ENCODE measurements at places on chromosomes 12 and 14. TPM values are rescaled to one million over a fixed set of nuclear protein-coding genes. Genes with fewer than 3 reads are reported as not detected.

DNA sequence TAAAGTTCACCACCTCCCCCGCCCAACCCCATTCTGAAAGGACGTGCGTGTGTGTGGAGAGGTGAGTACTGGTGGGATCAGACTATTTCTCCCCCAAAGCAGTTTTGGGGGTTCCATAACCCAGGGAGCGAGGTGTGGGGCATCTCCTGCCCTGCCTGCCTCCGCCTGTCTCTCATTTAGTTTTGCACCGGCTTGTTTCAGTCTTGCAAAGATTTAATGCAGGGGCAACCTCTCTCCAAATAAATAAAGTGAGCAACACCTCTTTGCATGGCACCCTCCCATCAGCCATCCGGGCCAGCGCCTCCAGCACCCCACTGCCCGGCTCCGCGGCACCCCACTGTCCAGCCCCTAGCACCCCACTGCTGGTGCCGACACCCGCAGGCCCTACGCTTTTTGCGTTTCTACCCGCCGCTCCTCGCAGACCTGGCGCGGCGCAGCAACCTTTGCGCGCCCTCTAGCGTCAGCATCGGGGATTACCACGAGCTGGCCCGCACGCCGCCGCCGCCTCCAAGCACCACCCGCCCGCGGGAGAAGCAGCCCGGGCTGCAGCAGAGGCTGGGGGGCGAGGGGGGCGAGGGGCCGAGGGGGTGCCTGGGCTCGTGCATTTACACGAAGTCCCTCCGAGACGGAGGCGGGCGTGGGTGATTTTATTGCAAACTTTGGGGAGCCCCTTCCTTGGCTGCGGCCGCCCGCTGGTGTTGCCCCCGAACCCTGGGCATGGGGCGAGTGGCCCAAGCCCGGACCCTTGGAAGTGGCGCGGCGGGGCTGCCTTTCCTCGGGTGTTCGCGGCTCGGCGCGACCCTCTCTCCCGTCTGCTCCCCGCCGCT is 55.8 kb upstream of the VRK1 start:
- H3K36me3 ChIP-seq = no peaks in the 10 kb centered on the region
- H3K4me1 ChIP-seq = no peaks in the 10 kb centered on the region
- no peak overlapping the region for H3K27ac ChIP-seq
- H3K4me3 ChIP-seq = peak overlapping the region; percentile 72

DNA sequence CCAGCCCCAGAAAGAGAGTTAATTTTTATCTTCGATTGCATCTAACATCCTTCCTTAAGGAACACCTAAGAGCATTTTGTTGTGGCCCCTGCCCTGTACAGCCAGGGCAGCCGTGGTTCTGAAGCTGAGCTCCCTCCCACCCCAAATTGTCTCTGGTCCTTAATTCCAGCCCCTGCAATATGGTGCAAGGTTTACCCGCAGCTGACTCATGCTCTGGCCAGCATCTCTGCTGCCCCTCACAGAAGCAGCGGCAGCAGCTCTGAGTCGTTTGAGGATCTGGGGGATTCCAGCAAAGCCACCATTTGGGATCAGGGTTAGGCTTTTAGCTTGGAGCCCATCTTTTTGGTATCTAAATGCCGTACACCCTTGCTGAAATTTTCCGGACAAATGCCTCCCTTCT is 3.3 kb downstream of the DLK1 start:
- DNase-seq = peak; percentile 32
- H3K36me3 ChIP-seq = no peaks in the 10 kb centered on the region
- peak overlapping the region; percentile 91 for H3K27ac ChIP-seq
- peaks cover 79% of the 10 kb centered on the region for H3K4me1 ChIP-seq

The GPHN gene
- 6.9 TPM for polyA plus RNA-seq

DNA sequence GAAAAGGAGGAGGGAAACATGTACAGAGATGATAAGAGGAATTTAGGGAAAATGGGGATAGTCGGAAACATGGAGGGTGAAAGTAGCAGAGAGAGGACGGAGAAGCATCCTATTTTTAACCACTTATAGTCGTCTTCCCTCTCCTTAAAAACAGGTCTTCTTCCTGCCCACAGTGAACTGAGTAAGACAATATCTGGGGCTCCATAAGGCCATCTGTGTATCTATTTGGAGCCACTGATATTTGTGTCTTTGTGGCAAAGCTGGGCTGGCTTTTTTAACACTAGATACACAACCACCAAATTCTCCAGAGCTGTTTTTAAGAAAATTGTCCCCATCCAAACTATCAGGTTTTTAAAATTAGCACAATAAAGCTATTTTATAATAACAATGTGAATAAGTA is 109.5 kb upstream of the RAP1B start:
- H3K4me1 ChIP-seq = no peaks in the 10 kb centered on the region
- no peak for DNase-seq
- H3K36me3 ChIP-seq = no peaks in the 10 kb centered on the region

DNA sequence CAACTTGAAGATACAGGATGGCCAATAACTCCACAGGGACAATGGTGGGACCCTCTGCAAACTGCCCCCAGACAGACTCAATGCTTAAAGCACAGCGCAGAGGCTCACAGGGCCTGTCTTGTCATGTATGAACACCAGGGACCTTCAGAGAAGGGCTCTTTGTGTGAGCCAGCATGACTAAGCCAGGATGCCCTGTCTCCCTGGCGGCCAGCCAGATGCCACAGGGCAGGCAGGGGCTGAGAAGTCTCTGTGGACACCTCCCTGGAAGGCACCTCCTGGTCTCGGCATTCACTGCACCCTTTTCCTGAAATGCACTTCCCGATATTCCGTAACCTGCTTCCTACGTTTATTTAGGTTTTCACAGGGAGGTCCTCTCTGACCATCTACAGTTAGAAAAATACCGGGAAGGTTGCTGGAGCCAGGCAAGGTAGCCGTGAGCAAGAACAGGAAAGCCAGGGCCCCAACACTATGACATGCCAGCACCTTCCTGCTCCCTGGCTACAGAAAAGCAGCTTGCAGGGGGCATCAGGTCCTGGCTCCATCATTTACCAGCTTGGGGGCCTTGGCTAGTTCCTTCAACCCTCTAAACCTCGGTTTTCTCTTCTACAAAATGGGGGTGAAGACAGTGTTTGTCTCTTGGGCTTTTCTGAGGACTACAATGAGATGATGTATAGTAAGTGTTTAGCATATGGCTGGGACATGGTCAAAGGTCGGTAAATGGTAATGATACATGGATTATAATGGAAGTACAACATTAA is 65.0 kb downstream of the PITPNM2 start:
- DNase-seq = peak; percentile 54
- H3K4me1 ChIP-seq = peaks cover 16% of the 10 kb centered on the region
- no peak overlapping the region for H3K27ac ChIP-seq
- H3K36me3 ChIP-seq = no peaks in the 10 kb centered on the region
- H3K4me3 ChIP-seq = no peak overlapping the region

GRCh38 chr14:71714225-71714624 is 218.0 kb upstream of the RGS6 start:
- no peak overlapping the region for H3K4me3 ChIP-seq
- H3K27me3 ChIP-seq = no peaks in the 10 kb centered on the region
- peaks cover 5% of the 10 kb centered on the region for H3K4me1 ChIP-seq
- no peak for DNase-seq

GRCh38 chr14:97299661-97300060 is 502.5 kb downstream of the VRK1 start:
- no peak for DNase-seq

The PRICKLE1 gene
- 1.2 TPM for polyA plus RNA-seq

DNA sequence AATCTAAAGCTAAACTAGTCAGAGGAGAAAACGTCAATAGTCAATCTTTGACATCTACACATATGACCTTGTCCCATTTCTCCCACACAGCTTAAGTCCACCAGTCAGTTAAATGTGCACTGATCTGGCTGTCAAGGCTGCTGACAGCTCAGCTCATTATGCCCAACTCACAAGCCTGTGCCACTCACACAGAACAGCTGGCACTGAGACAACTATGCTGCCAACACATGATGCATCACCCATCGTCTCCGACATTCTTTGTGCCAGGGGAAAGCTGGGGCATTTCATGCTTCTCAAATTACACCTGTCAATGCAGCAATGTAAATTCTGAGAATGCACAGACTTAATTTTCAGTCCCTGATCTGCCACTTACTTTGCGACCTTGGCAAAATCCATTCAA is 25.3 kb downstream of the GNS start:
- H3K27me3 ChIP-seq = no peaks in the 10 kb centered on the region
- peak overlapping the region; percentile 40 for H3K27ac ChIP-seq
- no peak overlapping the region for H3K4me3 ChIP-seq
- peaks cover 56% of the 10 kb centered on the region for H3K36me3 ChIP-seq
- peaks cover 11% of the 10 kb centered on the region for H3K4me1 ChIP-seq

DNA sequence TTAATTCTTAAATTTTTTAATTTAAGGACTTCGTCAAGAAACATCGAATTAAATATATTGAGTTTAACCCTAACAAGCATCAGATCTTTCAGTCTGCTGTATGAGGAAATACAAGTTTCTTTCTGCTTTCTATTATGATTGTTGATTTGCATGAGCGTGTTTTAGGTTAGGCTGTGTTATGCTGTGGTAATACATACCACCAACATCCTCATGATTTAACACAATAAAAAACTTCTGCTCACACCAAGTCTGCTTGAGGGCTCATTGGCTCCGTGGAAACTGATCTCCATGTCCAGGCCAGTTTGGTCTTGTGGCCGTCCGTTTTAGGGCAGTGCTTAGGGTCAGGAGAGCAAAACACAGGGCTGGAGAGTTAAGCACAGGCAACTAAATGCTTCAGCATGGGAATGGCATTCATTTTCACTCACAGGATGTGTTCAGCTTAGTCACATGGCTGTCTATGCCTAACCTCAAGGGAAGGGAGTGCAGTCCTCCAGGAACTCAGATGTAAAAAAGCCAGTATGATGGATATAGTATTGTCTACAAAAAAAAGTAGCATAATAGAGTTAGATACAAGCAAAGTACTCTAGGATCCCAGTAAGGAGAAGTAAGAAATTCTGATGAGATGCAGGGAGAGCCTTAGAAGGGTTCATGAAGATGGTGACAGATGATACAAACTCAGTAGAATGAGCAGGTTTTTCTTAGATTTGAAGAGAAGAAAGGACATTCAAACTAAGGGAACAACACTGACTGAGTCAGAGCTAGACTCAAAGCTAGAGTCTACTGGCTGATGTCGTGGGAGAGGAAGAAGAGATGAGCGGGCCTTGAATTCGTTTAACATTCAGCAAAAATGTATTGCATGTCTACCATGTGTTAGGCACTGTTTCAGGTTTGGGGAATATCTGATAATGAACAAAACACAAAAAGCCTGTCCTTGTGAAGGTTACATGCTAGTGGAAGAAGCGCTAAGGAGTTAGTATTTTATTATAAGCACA is 16.3 kb downstream of the MARK3 start:
- peaks cover 8% of the 10 kb centered on the region for H3K4me1 ChIP-seq
- peak overlapping the region; percentile 87 for H3K27ac ChIP-seq
- H3K27me3 ChIP-seq = no peaks in the 10 kb centered on the region
- no peak overlapping the region for H3K4me3 ChIP-seq
- H3K36me3 ChIP-seq = peaks cover 3% of the 10 kb centered on the region
